ENCODE measurements at places on chromosomes 6 and 20.

DNA sequence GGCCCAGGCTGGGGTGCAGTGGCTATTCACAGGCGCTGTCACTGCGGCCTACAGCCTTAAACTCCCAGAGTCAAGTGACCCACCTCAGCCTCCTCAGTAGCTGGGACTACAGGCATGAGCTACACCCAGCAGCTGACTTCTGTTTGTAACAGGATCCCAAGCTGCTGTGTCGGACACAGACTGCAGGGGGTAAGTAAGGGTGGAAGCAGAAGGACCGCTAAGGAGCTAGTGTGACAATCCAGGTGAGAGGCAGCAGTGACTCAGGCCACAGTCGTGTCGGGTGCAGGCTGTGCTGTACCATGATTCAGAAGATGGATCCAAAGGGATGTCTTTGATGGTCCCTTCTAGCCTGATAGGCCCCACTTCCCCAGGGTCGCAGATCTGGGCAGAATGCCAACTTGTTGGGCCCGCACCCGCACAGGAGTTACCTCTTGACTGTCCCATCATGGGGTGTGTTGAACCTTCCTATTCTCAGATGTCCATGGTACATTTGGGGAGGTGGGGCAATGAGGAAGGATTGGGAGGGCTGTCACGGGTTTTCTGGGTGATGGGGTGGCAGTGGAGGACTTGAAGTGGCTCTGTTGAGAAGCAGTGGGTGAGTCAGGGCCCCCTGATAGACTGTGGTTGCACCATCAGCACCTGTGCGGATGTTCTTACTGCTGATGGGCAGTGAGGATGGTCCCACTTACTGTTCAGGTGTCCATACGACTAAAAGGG, 25.3 kb downstream of the AAR2 start:
- no peak for DNase-seq

GRCh38 chr20:62025394-62025793, 40.3 kb downstream of the TAF4 start:
- DNase-seq, result no peak

DNA sequence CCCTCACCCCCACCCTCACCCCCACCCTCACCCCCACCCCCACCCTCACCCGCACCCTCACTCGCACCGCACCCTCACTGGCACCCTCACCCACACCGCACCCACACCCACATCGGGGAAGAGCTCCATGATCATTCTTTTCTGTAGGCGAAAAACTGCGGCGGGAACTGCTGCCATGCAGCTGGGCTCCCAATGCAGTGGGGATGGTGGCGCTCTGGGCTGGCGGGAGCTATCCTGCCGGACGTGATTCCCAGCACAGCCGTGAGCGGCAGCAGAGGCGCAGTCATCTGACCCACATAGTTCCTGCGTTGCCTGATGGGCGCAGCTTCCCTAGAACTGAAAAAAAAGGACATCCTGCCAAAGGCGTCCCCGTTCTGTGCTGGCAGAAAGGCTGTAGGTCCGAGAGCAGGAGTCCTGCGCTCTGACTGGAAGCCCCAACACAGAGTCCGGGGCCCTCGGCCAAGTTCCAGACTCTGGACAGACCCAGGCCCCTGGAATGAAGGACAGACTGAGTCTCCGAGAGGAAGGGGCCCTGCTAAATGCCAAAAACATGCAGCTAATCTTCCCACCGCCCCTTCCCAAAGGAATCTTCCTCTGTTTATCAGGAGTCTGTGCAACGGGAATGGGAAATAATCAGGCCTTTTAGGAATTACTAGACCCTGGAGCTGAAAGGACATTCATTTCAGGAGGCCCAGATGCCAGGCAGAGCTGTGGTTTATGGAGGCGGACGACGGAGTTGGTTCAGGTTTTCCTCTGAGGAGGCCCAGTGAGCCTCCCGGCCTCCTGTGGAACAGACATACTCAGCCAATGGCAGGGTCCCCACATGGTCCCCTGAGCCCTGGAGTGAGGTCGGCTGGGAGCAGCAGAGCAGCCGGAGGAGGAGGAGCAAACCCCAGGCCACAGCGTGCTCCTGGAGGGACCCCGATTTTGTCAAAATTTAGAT, 14.1 kb upstream of the TCFL5 start:
- no peak for DNase-seq

GRCh38 chr6:136440203-136440602, 110.0 kb downstream of the MAP7 start:
- no peak for DNase-seq

GRCh38 chr20:46990017-46990595, 95.5 kb downstream of the EYA2 start:
- DNase-seq, result peak; percentile 39

GRCh38 chr6:135577059-135577538, 79.6 kb upstream of the AHI1 start:
- no peak for DNase-seq

GRCh38 chr20:33649201-33649681, 12.9 kb upstream of the C20orf144 start:
- DNase-seq, result no peak

- peak; percentile 72 for DNase-seq
Measured at GRCh38 chr6:169724494-169725124, at the start of gene PHF10. TSS of gene PHF10 (minus strand) at chr6:169724500. CDS start at chr6:169723931, 569 bp downstream.

DNA sequence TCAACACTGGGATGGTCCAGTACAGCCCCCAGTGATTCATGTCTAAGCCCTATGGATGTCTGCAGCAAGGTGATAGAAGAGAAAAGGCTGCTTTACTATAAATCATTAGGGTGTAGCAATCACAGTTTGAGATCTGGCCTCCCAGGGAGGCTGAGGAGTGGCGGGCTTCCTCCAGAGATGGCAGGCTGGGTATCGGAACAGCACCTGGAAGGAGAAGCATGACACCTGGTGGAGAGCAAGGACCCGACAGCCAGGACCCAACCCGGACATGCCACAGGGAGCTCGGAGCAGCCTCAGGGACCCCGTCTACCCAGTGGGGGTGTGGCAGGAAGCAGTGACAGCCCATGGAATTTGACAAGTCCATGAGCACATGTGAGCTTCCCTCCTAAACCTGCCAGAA, 114.8 kb upstream of the CD93 start:
- no peak for DNase-seq

- DNase-seq, result no peak
Measured at GRCh38 chr6:106693418-106693817, 64.0 kb downstream of the QRSL1 start.

DNA sequence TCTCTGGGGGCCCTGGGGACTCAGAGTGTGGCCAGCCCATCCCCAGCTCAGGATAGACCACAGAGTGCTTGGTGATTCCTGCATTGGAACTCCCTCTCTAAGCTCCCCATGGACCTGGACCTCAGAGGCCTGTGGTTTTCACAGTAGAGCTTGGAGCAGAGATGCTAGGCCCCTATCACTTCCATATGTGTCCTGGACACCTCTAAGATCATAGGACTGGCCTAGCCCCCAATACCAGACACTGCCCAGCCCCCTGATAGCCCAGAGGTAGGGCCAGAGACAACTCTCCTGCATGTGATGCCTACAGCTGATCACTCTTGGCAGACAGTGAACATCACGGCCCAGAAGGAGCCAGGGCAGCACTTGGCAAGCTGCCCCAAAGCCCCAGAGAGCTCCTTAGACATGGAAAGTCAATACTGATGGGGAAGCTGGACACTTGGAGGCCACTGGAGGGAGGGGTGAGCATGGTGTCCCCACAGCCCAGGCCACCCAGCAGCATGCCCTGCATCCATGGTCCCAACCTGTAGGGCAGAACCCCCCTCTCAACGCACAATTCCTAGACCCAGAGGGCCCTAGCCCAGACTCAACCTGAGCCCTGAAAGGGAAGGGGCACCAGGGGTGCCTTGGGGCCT, 27.1 kb downstream of the UBD start:
- DNase-seq, result no peak

DNA sequence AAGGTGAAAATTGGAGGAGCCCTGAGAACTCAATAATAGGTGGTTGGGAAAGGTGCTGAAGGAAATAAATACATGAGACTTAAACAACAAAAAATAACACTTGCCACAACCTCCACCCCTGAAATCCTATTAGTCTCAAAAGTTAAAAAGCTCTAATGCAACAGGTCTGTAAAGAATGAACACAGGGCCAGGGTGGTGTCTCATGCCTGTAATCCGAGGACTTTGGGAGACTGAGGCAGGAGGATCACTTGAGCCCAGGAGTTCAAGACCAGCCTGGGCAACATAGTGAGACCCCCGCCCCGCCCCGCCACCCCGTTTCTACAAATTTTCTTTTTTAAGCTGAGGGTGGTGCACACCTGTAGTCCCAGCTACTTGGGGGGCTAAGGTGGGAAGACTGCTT, 1.1 kb upstream of the ZKSCAN8 start:
- no peak for DNase-seq

- DNase-seq, result no peak
Measured at GRCh38 chr6:26594131-26594498, 2.6 kb upstream of the ABT1 start.

- DNase-seq, result no peak
Measured at GRCh38 chr6:101779051-101779844, 385.7 kb downstream of the GRIK2 start.

DNA sequence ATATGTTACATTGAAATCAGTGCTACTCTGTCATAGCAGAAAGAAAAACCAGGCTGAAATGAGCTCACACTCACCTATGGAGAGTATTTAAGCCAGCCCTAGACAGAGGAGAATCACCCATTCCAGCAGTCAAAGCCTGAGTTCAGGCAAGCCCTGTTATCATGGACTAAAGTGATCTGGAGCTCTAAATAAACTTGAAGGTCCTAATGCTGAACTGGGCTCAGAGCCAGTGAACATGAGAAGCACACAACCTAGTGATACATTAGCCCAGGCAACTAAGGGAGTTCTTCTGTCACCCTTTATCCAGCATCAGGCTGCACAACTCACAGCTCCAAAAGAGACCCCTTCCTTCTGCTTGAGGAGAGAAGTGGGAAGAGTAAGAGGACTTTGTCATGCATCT, 425.0 kb downstream of the COL12A1 start:
- DNase-seq, result no peak

GRCh38 chr6:3812596-3812995, 36.6 kb upstream of the FAM50B start:
- no peak for DNase-seq

Data from activated naive CD4-positive, alpha-beta T cell treated with Interleukin-2 at 50 U/mL for 16 hours (primary cell).